ENCODE measurements at places on chromosomes 13 and 19. TPM values are rescaled to one million over a fixed set of nuclear protein-coding genes. Genes with fewer than 3 reads are reported as not detected.

DNA sequence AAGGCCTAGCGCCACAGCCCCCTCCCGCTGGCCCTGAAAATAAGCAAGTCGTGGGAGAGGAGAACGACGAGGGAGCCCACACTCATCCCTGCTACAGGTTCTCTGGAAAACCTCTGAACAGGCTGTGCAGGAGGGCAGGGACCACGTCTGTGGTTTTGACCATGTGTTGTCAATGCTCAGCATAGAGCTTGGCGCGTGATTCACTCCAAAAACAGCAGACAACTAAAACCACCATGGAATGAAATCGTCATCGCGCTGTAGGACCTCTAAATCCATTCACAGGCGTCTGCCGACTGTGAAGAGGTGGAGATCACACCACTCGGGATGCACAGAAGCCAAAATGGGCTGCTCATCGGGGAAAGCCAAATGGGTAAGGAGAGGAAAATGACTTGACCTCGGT, 121.3 kb downstream of the COL4A1 start:
- no peak for DNase-seq

- no peak for DNase-seq
Measured at GRCh38 chr13:103961784-103962183, 895.6 kb upstream of the SLC10A2 start.

DNA sequence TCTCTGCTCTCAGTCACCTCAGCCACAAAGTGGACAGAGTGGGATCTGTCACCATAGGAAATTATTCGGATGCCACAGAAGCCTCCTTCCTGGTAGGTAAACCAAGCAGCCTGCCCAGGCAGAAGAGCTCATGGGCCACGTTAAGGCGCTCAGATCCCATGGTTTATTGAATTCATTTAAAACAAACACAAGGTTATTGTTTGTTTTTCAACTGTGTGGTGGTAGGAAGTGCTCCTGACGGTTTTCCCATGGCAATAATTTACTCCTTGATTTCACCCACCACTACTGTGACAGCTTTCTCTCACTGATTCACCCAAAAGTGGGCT, 14.4 kb downstream of the BCAM start:
- DNase-seq = no peak

DNA sequence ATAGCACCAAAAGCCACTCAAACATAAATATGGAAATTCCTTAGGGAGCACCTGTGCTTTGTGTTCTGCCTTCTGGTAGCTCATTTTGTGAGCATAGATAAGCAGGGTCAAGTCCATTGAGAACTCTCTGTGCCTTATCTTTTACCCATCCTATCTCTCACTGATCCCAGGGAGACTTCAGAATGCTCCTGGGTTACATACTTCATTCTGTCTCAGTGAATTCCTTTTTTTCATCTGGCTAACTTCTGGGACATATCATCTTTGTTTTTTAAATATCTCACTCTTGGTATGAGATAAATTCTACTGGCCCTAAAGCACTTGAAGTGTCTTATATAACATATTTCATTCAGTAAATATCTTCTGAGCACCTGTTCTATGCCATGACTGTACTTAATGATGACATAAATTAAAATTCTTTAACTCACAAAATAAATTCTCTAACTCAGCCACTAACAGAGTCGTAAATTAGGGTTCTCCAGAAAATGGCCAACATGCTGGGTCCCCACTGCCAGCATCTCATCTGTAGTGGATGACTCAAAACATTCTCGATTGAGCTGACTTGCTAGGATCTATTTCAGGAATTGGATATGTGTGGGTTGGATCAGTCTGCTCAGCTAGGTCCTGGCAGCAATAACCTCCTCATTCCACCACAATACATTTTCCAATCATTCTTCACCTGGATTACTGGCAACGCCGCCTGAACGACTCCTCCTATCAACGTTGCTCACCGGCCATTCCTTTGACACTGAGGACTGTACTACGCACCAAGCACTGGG, 170.2 kb downstream of the FOXO1 start:
- no peak for DNase-seq

- DNase-seq = no peak
Measured at GRCh38 chr13:42040730-42041010, 7.8 kb upstream of the DGKH start.

GRCh38 chr19:13850910-13851733, 25.8 kb upstream of the NANOS3 start:
- peak; percentile 85 for DNase-seq

GRCh38 chr13:51772781-51773180, 31.2 kb downstream of the DHRS12 start:
- DNase-seq = no peak

Gene CACNA1A
- 1.6 TPM for total RNA-seq

GRCh38 chr19:788983-789700, 8.1 kb upstream of the PTBP1 start:
- DNase-seq = no peak

GRCh38 chr19:45103508-45104319, 10.7 kb downstream of the PPP1R37 start:
- DNase-seq = no peak

DNA sequence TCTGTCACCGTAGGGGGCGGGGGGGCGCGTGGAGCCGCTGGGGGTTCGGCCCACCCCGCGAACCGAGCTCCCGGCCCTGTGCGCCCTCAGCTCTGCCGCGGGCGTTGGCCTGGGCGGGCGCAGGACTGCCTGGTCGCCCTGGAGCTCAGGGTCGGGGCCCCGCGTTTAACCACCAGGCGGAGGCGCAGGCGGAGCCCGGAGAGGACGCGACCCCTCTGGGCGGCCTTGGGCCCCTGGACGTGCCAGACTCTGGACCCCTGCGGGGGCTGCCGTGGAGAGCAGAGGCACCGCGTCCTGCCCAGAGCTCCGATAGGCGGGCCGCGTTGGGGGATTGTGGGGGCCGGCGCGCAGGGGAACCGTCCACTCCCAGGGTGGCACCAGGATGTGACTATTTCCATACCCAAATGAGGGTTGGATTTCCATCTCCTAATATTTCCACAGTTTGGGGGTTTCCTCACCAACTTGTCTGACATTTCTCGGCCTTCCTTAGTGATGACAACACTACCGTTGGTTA, 13.0 kb upstream of the USP29 start:
- no peak for DNase-seq

DNA sequence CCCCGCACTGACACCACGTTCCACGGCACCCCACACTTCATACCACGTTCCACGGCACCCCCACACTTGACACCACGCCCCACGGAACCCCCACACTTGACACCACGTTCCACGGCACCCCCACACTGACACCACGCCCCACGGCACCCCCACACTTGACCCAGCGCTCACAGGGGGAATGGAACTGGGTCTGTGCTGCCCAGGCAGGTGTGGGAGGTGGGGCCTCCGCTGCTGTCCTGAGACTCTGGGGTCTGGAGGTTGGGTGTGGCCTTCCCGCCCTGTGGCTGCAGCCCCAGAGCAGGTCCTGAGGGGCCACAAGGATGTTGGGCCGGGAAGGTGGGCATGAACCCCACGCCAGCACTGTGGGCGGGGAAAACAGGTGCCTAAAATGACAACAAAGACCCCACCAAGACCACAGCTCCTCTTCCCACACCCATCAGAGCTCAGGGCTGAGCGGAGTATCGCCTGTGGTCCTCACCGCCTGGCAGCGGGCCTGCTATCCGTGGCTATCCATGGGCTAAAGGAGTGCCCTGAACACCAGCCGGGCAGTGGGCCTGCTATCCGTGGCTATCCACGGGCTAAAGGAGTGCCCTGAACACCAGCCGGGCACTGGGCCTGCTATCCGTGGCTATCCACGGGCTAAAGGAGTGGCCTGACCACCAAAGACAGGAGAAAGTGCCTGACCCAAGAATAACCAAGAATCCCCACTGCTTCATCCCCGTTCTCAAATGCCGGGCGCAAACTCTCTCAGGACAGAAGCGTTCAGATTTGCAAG, 59.9 kb upstream of the C13orf46 start:
- no peak for DNase-seq

Gene IL11
- total RNA-seq = 21.9 TPM

DNA sequence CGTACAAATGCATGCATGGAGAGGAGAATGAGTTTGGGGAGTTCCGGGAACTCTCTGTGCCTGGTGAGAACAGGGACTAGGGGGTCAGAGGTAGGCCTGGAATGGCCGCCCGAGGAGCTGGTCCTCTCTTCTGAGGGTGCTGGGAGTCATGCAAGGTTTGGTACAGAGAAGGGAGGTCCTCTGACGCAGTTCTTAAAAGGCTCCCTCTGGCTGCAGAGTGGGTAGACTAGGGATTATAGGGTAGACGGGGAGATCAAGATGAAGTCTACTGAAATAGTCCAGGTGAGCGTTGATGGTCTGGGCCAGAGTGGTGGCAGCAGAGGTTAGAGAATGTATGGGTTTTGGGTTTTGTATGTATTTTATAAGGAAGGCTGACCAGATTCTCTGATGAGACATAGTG, 796 bp downstream of the ZNF304 start:
- peak; percentile 18 for DNase-seq

- peak; percentile 82 for DNase-seq
Measured at GRCh38 chr13:101523154-101524131, 71.0 kb downstream of the ITGBL1 start.

- DNase-seq = no peak
Measured at GRCh38 chr13:33868343-33868994, 50.5 kb downstream of the RFC3 start.

GRCh38 chr13:31035185-31035965, 102.9 kb downstream of the TEX26 start:
- DNase-seq = no peak

GRCh38 chr13:49295244-49295643, 47.5 kb downstream of the CDADC1 start:
- DNase-seq = no peak

Gene SLC10A2
- total RNA-seq = not detected

GRCh38 chr19:17406046-17406886, 836 bp upstream of the BST2 start:
- DNase-seq = no peak

GRCh38 chr13:110921695-110922094, 6.8 kb upstream of the ANKRD10 start:
- DNase-seq = no peak

Gene IFNL1
- total RNA-seq = not detected

- no peak for DNase-seq
Measured at GRCh38 chr13:72875233-72875632, 93.3 kb downstream of the PIBF1 start.

Gene C19orf73
- 0.86 TPM for total RNA-seq

Gene AMH
- 2.6 TPM for total RNA-seq

GRCh38 chr13:40813667-40814454, 24.4 kb downstream of the SLC25A15 start:
- DNase-seq = peak; percentile 23

DNA sequence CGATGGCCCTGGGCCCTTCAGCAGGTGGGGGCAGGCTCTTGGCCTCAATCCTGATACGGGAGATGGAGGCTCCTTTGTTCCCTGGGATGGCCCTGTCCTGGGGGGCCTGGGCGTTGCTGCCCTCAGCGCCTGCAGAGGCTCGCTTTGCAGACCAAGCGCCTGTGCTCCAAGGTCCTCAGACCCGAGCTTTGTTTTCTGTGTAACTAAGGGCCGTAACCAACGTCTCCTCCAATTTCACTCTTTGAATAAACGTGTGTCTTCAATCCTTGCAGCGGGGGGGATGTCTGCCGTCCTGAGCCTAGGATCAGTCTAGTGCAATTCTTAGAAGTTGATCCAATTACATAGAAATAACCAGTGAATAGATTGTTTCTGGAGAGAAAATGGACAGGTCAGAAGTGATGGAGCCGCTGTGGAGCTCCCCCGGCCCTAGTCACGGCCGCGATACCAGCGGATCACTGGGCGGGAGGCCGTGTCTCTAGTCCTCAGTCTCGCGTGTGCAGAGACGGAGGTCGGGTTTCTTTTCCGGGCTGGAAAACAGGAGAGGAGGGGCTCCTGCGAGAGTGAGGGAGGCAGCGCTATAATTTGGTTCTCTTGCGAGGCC, 5.3 kb downstream of the PTBP1 start:
- no peak for DNase-seq

GRCh38 chr19:27935669-27936068, 1277.3 kb downstream of the UQCRFS1 start:
- DNase-seq = no peak

DNA sequence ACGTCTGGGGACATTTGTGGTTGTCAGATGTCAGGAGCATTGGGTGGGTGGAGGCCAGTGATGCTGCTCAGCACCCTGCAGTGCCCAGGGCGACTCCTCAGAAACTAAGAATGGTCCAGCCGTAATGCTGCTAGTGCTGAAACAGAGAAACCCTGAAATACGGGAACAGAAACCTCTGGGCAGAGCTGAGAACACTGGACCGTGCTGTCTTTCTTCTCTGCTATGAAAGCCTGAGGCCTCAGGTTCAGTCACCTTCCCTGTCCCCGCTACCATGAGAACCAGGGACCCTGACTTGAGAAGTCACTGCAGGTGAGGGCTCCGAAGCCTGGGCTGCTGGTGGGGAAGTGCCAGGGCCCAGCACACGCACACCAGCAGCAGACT, 13.4 kb downstream of the CAPS start:
- DNase-seq = no peak

DNA sequence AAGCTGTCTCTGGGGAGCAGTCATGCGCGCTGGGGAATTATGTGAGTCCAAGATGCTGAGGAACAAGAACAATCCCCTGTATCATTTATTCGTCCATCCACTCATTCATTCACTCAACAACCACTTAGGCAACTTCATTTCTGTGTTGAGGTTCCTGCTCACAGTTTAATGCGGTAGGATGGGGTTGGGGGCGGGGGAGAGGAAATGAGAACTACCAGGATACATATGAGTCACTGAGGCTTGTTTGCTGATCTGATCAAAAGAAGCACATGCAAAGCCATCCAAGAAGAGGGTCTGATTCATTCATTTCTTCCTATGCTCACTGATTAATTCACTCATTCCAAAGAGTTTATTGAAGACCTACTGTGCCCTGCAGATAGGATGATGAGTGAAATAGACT, 20.9 kb downstream of the ZNF536 start:
- DNase-seq = no peak

DNA sequence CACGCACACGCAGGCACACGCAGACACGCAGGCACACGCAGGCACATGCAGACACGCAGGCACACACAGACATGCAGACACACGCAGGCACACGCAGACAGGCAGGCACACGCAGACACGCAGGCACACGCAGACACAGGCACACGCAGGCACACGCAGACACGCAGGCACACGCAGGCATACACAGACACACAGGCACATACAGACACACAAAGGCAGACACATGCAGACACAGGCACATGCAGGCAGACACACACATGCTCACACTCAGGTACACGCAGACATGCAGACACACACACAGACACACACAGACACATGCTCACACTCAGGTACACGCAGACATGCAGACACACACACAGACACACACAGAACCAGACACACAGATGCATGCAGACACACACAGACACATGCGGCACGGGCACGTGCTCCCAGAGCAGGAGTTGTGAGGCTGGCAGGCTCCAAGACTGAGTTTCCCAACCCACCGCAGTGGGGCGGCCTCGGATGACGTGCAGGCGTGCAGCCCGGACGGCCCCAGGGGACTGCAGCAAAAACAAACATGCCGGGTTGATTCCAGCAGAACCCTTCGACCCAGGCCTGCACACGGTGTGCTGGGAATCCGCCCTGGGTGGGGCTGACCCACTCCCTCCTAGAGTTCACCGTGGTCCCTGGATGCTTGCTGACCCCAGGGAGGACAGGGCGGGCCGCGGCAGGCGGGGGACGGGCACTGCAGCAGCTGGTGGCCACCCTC, 100.0 kb downstream of the GADD45B start:
- DNase-seq = no peak

Gene VSIG10L
- 1.5 TPM for total RNA-seq

All from HFFc6 (cell line).